ENCODE measurements at places on chromosomes 2 and 18. TPM values are rescaled to one million over a fixed set of nuclear protein-coding genes. Genes with fewer than 3 reads are reported as not detected.

GRCh38 chr2:121627525-121628050 lies 21.7 kb downstream of the CLASP1 start:
- DNase-seq = no peak

DNA sequence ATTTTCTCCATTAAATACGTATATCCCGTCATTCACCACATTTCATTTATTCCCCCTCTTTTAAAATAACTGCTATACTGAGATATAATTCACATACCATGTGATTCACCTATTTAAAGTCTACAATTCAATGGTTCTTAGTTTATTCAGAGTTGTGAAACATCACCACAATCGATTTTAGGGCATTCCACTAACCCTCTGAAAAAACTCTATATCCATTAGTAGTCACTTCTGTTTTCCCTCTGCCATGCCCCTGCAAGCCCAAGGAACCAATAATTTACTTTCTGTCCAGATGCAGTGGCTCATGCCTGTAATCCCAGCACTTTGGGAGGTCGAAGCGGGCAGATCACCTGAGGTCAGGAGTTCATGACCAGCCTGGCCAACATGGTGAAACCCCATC lies 95.5 kb upstream of the FZD5 start:
- DNase-seq = no peak

- DNase-seq = no peak
These were observed 15.3 kb downstream of the PELI1 start for GRCh38 chr2:64128943-64129391.

- no peak for DNase-seq
These were observed 118.9 kb upstream of the TCF4 start for GRCh38 chr18:55706898-55707297.

GRCh38 chr2:158722266-158723105 lies 72.6 kb upstream of the DAPL1 start:
- DNase-seq = no peak

DNA sequence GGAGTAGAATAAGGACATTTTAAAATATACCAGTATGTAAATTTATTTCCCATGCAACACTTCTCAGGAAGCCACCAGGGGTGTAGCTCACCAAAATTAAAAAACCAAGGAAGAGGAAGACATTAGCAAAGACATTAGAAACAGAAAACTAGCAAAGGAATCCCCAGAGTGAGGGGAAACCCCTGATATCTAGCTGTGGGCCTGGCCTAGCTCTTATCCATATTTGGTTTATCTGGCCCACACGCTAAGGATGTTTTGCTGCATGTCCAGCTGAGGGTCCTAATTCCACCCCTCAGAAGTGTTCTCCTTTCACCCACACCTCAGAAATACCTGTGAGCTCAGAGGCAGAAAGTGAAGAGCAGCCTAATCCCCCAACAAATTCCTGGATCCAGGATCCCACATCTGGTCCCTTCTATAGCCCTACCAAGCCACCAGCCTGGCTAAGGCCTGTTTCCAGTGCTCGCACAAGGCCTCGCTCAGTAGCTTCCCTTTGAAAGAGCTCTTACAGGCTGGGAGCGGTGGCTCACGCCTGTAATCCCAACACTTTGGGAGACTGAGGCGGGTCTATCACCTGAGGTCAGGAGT lies 17.4 kb downstream of the OSBPL1A start:
- no peak for DNase-seq

DNA sequence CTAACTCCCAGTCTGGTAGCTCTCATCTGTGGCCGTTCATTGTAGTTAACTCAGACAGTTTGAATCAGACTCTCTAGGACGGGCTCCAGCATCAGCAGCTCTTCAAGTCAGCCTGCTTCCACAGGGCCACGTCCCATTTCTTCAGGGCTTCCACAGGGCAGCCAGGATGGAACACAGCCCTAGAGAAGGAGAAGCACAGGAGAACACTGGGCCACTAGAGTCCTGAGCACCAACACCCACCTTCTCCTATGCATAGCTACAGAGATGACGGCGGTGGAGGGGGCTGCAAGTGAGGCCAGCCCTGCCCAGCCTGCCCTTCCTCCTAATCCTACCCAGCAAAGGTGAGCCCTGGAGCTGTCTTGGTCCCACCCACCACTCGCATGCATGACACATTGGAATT lies 10.2 kb upstream of the TEX261 start:
- no peak for DNase-seq

DNA sequence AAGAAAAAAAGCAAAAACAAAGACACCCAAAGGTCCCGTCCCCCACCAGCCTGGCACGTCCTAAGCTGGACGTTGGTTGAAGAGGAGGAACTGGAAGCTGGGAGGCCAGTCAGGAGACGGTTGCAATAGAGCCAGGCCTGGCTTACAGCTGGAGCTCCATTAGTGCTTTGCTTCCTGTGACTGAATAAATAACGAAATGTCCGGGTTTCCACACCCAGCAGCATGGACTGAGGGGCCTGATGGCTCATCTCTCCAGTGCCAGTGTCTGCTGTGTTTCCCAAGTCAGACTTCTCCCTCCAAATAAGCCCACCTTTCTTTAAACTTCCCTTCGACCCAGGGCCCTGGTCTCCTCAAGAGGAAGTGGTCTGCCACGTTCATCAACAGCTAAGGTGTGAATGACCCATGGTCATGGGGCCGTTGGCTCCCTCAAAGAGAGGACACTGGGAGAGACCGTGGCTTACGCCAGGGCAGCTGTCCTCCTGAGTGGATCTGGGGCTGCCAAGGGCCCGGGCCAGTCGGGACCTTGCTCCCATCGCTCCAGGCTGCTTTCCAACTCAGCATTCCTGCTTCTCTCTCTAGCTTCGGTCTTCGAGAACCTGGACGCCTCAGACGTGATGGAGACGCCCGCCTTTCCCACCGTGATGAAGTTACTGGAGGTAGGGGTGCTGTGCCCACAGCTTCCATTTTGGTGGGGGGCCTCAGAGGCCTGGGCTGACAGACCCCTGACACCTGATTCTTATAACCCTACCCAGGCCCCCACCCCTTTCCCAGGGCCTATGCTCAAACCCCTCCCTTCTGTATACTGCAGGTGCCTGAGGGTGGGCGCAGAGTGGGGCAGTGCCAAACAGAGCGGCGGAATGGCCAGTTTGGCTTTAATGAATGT lies 44.9 kb downstream of the MYO7B start:
- DNase-seq = no peak

- no peak for DNase-seq
These were observed 29.7 kb downstream of the CARF start for GRCh38 chr2:202941771-202942170.

DNA sequence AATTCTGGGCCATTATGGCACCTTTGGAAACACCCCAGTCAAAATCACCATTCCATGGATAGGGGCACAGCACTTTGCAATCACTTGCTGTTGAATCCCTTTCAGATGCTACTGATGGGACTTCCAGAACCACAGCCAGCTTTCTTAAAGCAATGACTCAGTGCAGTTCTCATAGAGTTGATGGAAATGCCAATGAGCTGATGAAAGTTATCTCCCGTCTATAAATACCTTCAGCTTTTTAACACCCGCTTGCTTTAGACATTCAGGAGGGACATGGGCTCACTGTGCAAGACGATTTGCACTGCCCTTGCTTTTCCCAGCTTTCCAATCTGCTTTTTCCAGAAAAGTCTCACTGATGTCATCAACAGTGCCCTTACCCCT lies 66.7 kb upstream of the RPL31 start:
- DNase-seq = no peak

GRCh38 chr2:85355073-85355410 lies 473 bp downstream of the ELMOD3 start:
- DNase-seq = no peak

- peak; percentile 11 for DNase-seq
These were observed 126.7 kb downstream of the OSBPL1A start for GRCh38 chr18:24270937-24271380.

GRCh38 chr2:66661253-66662173 lies 226.6 kb downstream of the MEIS1 start:
- DNase-seq = no peak

Gene SERPINB11
- polyA plus RNA-seq = not detected

Gene EGR4
- 0.05 TPM for polyA plus RNA-seq

Gene GRHL1
- 2.8 TPM for polyA plus RNA-seq

Gene TLX2
- 0.51 TPM for polyA plus RNA-seq

Gene BOK
- polyA plus RNA-seq = 95.8 TPM

Gene MBD2
- polyA plus RNA-seq = 27.0 TPM

Gene WDR33
- polyA plus RNA-seq = 15.7 TPM
